Inflammatory macrophage treated with lipopolysaccharide for 4 hours (primary cell): ENCODE measurements at places on chromosomes 6 and 20.

GRCh38 chr20:11850901-11851300 is 66.8 kb upstream of the BTBD3 start:
- DNase-seq: no peak

DNA sequence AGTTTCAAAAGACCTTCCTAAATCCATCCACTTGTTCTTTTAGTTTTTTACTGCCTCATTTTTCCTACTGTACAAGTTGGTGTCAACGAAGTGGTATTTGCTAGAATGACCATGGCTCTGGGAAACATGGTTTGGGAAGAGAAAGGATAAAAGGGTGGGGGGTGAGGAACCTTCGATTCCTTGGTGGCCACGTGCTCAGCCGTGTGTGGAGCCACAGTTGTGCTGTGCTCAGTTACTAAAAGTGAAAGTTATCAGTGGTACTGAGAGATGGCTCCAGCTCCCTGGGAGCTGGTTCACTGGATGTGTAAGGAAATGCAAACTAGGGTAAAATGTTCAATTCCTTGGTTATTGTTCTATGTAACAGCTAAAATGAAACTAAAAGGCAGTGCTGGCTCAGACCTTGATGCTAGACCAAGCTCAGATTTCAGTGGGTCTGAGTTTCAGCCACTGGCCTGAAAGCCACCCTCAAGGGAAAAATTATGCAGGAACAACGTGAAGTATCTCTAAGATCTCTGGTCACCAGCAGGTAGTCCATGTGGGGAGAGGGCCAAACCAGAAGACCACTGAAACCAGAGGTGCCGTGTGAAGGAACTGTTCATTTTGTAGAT is 7.4 kb upstream of the SLC22A2 start:
- DNase-seq: no peak

DNA sequence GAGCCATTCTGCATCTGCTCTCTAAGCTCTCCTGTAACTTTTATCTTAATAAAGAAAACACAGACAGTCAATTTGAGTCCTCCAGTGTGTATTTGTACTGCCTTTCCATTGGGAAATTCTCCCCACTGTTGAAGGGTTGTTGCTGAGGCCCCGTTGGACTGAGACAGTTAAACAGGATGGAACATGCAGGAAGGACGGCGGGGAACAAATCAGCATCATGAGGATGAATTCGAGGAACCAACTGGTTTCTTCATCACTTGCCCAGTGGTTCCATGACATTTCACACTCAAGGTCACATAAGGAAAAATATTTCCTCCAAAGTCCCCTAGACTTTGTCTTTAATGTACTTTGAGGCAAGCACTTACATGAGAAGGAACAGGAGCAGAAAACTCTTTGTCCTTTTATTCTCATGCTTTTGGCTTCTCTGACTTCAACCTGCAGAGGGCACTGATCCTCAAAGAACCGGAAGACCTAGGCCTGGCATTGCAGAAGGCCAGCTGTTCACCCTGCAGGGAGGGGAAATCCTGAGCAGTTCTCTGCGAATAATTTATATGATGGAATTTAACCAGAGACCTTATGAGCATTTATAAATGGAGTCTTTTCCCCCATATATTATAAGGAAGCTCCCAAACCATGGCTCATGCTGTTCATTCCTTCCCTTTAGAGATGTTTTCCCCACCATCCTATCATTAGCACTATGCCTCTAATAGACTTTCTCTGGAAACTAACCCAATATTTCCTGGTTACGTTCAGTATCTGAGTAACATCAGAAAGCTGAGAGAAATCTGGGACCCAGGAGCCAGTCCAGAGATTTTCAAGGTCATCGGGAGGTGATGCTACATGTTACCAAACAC is 55.2 kb upstream of the ADGRF1 start:
- DNase-seq: peak; percentile 82

- no peak for DNase-seq
These were observed 166.2 kb upstream of the MAFB start for GRCh38 chr20:40855269-40855668.

DNA sequence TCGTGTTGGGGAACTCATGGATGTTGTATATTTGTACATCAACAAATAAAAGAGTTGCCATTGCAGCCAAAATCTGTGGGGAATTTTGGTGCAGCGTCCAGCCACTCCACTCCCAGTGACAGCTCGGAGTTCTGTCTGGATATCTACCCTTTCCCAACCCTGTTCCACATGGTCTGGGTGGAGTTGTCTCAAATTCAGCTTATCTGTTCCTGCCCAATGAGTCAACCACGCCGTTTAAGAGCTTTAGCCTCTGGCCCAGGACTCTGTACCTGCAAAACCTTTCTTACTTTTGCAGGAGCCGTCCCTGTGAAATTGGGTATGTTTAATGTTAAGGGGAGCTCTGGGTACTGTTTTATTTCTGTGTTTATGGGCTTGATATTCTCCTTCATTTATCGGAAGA is 33.9 kb upstream of the OVOL2 start:
- no peak for DNase-seq

DNA sequence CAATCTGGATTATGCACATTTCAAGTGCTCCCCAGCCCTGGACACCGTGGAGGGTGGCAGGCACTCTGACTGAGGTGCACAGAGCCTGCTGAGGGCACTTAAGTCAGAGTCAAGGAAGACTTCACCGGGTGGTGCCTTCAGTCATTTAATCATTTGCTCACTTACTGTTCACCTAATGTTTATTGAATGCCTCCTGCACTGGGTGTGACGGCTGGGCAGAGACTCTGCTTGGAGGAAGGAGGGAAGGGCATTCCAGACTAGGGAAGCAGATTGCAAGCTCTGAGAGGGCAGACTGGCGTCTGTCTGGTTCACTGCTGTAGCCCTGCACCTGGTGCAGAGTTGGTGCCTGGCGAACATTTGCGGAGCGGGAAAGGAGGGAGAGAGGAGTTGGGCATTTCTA is 54.2 kb upstream of the FAM83D start:
- DNase-seq: no peak

GRCh38 chr6:84804720-84805119 is 40.3 kb upstream of the TBX18 start:
- DNase-seq: no peak
